Thymus (tissue), 14 donors: ENCODE measurements at places on chromosomes 1 and 21. TPM values are rescaled to one million over a fixed set of nuclear protein-coding genes. Genes with fewer than 3 reads are reported as not detected.

GRCh38 chr1:174966008-174966572 lies 33.7 kb upstream of the CACYBP start:
- H3K27me3 ChIP-seq, result no peaks in the 10 kb centered on the region
- H3K36me3 ChIP-seq, result no peaks in the 10 kb centered on the region
- H3K27ac ChIP-seq, result peak overlapping the region; percentile 80
- no peak for DNase-seq

DNA sequence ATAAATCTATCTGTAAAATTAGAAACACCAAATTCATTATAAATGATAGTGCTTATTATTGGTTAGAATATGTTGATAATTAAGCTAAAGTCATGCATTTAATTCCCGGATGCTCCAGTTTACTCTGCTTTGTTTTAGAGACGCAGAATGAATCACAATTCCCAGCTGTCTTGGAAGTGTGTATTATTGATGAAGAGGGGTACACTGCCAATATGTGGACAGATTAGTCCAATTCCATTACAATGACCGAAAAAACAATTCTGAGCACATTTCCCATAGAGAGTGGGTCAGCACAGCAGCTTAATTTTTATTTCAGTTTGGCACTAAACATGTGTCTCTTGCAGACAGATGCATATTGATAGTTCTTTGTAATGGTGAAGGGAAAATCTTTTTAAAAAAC lies 146.7 kb downstream of the KCNT2 start:
- DNase-seq, result no peak
- H3K27me3 ChIP-seq, result no peaks in the 10 kb centered on the region
- H3K4me3 ChIP-seq, result no peak overlapping the region
- H3K36me3 ChIP-seq, result no peaks in the 10 kb centered on the region
- H3K27ac ChIP-seq, result no peak overlapping the region

GRCh38 chr1:234979296-234980279 lies 149.0 kb downstream of the TOMM20 start:
- DNase-seq, result no peak
- no peaks in the 10 kb centered on the region for H3K36me3 ChIP-seq
- H3K27me3 ChIP-seq, result no peaks in the 10 kb centered on the region
- peaks cover 65% of the 10 kb centered on the region for H3K4me1 ChIP-seq

- H3K27me3 ChIP-seq, result no peaks in the 10 kb centered on the region
- H3K36me3 ChIP-seq, result peaks cover 6% of the 10 kb centered on the region
- no peak overlapping the region for H3K4me3 ChIP-seq
- no peak overlapping the region for H3K27ac ChIP-seq
- H3K4me1 ChIP-seq, result peaks cover 14% of the 10 kb centered on the region
Measured at GRCh38 chr1:43711049-43711448, 3.7 kb downstream of the ST3GAL3 start.

- no peaks in the 10 kb centered on the region for H3K36me3 ChIP-seq
- DNase-seq, result no peak
- no peaks in the 10 kb centered on the region for H3K4me1 ChIP-seq
- H3K4me3 ChIP-seq, result no peak overlapping the region
- H3K27me3 ChIP-seq, result peaks cover 2% of the 10 kb centered on the region
- H3K27ac ChIP-seq, result no peak overlapping the region
Measured at GRCh38 chr1:48043622-48044021, 46.4 kb upstream of the TRABD2B start.

GRCh38 chr1:29827801-29828525 lies 591.6 kb downstream of the PTPRU start:
- no peaks in the 10 kb centered on the region for H3K36me3 ChIP-seq
- no peak overlapping the region for H3K4me3 ChIP-seq
- H3K4me1 ChIP-seq, result no peaks in the 10 kb centered on the region
- H3K27ac ChIP-seq, result no peak overlapping the region
- no peaks in the 10 kb centered on the region for H3K27me3 ChIP-seq
- no peak for DNase-seq

- no peak overlapping the region for H3K4me3 ChIP-seq
- H3K36me3 ChIP-seq, result no peaks in the 10 kb centered on the region
- no peak overlapping the region for H3K27ac ChIP-seq
- no peaks in the 10 kb centered on the region for H3K4me1 ChIP-seq
- H3K27me3 ChIP-seq, result peaks cover 3% of the 10 kb centered on the region
Measured at GRCh38 chr1:41282679-41283317, 40.7 kb upstream of the SCMH1 start.

GRCh38 chr1:89974256-89974655 lies 20.7 kb upstream of the ZNF326 start:
- H3K36me3 ChIP-seq, result no peaks in the 10 kb centered on the region
- no peak overlapping the region for H3K27ac ChIP-seq
- no peaks in the 10 kb centered on the region for H3K27me3 ChIP-seq
- H3K4me3 ChIP-seq, result no peak overlapping the region

- H3K4me3 ChIP-seq, result no peak overlapping the region
- DNase-seq, result no peak
- H3K27ac ChIP-seq, result no peak overlapping the region
Measured at GRCh38 chr1:17466359-17466758, 26.9 kb upstream of the RCC2 start.

DNA sequence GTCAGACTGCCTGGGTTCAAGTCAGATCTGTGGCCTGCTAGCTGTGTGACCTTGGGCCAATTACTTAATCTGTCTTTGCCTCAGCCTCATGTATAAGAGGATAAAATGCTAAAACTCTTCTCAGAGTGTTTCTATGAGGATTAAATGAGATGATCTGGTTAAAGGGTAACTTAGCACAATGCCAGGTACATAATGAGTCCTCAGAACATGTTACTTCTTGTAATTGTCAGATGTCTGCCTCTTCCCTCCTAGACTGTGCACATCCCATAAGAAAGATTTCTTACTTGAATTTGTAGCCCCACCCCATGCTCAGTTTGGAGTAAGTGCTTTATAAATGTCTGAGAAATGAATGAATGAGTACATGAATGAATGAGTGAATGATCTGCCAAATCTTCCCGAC lies 34.6 kb upstream of the HIVEP3 start:
- DNase-seq, result no peak
- no peaks in the 10 kb centered on the region for H3K36me3 ChIP-seq
- no peak overlapping the region for H3K27ac ChIP-seq
- H3K4me3 ChIP-seq, result no peak overlapping the region

DNA sequence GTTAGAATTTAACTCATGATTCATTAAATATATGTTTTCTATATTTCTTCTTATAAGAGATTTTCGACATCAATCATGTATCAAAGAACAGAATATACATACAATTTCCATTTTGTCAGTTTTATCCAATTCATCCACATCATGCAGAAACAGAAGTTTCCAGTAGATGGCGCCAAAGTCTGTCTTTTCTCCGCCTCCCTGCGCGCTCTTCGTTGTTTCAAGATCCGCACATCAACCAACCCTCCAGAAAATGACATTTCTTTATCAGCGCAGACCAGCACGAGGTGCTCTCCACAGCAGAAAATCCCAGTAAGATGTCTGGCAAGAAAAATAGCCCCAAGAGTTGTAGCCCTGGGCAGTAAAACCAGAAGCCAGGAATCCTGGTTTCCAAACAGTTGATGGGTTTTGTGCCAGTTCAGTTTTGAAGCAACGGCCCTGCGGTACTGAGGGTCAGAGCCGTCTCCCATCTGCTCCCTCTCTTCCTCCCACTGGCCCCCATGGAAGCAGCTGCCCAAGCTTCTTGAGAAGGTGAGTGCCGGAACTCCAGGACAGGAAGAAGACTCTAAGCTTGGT lies 38.6 kb upstream of the GPR137B start:
- DNase-seq, result peak; percentile 49
- H3K27ac ChIP-seq, result no peak overlapping the region
- no peaks in the 10 kb centered on the region for H3K27me3 ChIP-seq
- H3K4me1 ChIP-seq, result no peaks in the 10 kb centered on the region
- no peak overlapping the region for H3K4me3 ChIP-seq
- H3K36me3 ChIP-seq, result no peaks in the 10 kb centered on the region

GRCh38 chr1:15803380-15803779 lies 4.1 kb downstream of the UQCRHL start:
- H3K4me1 ChIP-seq, result no peaks in the 10 kb centered on the region
- H3K27me3 ChIP-seq, result peaks cover 7% of the 10 kb centered on the region
- H3K36me3 ChIP-seq, result no peaks in the 10 kb centered on the region
- DNase-seq, result no peak

GRCh38 chr1:93701629-93702028 lies 20.0 kb upstream of the BCAR3 start:
- H3K27ac ChIP-seq, result no peak overlapping the region
- no peaks in the 10 kb centered on the region for H3K36me3 ChIP-seq
- DNase-seq, result no peak
- H3K27me3 ChIP-seq, result no peaks in the 10 kb centered on the region
- H3K4me3 ChIP-seq, result no peak overlapping the region

DNA sequence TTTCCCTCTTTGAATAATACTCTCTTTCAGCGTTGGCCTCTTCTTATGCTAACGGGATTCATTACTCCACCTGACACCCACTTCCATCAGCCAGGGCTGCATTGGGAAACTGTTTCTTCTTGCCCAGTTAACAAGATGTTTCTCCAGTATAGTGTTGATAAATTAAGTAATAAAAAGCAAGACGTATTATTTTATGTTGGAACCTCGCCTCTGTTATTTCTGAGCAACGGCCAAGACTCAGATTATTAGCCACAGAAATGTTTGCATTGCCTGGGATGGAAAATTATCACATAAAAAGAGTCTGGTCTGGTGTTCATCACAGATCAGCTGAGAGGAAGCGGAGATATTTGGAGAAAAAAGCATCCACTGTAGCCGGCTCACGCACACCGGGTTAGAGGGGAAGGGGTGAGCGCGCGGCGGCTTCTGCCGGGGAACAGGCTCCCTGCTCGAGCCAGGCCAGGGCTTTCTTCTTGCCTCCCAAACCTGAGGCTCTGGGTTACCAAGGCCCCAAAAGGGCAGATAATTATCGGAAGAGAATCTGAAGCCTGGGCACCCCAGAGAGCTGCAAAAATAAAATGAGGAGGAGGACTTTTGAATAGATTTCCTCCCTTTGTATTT lies 189.5 kb downstream of the PRDM16 start:
- H3K27me3 ChIP-seq, result no peaks in the 10 kb centered on the region
- H3K27ac ChIP-seq, result no peak overlapping the region
- DNase-seq, result no peak

- H3K4me1 ChIP-seq, result no peaks in the 10 kb centered on the region
- H3K4me3 ChIP-seq, result no peak overlapping the region
- no peak overlapping the region for H3K27ac ChIP-seq
- DNase-seq, result no peak
Measured at GRCh38 chr1:67816506-67816905, 16.8 kb downstream of the GNG12 start.

- no peak overlapping the region for H3K4me3 ChIP-seq
- H3K4me1 ChIP-seq, result no peaks in the 10 kb centered on the region
- no peaks in the 10 kb centered on the region for H3K27me3 ChIP-seq
Measured at GRCh38 chr1:192485692-192486436, 89.7 kb upstream of the RGS1 start.

DNA sequence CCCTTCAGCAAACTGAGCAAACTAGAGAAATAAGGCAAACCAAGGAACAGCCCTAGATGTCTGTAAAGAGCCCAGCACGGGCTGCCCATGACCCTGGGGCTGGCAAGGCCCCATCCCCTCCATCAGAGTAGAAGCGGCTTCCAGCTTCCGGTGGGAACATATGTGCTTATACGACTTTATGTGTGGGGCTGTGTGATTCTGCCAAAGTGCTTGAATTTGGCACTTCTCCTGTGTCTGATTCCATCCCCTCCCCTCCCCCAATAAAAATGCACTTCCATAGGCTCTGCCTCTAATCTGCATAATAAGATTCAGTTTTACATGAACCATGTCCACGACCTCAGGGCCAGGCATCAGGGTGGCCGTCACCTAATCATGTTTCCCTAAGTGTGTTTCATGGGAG lies 236.6 kb downstream of the DSCAM start:
- no peaks in the 10 kb centered on the region for H3K36me3 ChIP-seq
- no peak overlapping the region for H3K4me3 ChIP-seq
- H3K4me1 ChIP-seq, result no peaks in the 10 kb centered on the region
- DNase-seq, result no peak
- H3K27me3 ChIP-seq, result no peaks in the 10 kb centered on the region

- H3K27me3 ChIP-seq, result no peaks in the 10 kb centered on the region
- H3K4me1 ChIP-seq, result peaks cover 27% of the 10 kb centered on the region
- no peak overlapping the region for H3K4me3 ChIP-seq
Measured at GRCh38 chr1:41014871-41015270, 6.7 kb downstream of the SLFNL1 start.

DNA sequence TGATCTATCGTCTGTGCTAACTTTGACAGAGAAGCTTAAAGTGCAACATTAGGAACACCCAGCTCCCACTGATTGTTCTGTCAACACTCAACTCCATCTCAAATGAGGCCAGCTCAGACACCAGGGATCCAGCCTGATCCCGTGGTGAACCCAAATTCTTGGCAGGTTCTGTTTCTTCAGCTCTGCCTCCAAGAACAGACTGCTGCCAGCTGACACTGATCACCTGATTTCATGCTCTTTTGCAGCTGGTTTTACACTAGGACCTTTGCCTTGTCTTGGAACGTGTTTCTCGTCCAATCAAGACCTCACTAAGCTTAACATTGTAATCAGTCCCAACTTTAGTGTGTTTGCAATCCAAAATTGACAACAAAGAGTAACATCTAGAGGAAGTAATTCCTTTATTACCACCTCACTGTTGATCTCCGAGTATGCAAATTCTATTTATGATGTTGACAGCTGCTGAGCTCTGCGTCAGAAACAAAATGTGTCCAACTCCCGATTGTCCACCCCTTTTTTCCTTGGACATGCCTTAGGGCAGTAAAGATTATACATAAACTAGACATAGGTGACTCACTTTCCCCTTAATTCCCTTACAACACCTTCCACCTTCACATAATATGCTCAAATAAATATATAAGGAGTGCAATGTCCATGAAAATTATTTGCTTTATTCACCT lies 1.6 kb upstream of the HYI start:
- H3K4me1 ChIP-seq, result peaks cover 4% of the 10 kb centered on the region
- H3K36me3 ChIP-seq, result peaks cover 20% of the 10 kb centered on the region
- H3K27me3 ChIP-seq, result no peaks in the 10 kb centered on the region
- no peak for DNase-seq

GRCh38 chr1:156842618-156843300 lies 16.2 kb downstream of the INSRR start:
- H3K4me1 ChIP-seq, result peaks cover 11% of the 10 kb centered on the region
- no peak overlapping the region for H3K4me3 ChIP-seq
- H3K27me3 ChIP-seq, result peaks cover 39% of the 10 kb centered on the region
- H3K27ac ChIP-seq, result no peak overlapping the region
- DNase-seq, result no peak

- H3K27ac ChIP-seq, result no peak overlapping the region
- DNase-seq, result no peak
- H3K4me1 ChIP-seq, result peaks cover 10% of the 10 kb centered on the region
Measured at GRCh38 chr1:66246351-66247269, 287.3 kb upstream of the SGIP1 start.

- H3K27ac ChIP-seq, result no peak overlapping the region
- H3K4me1 ChIP-seq, result no peaks in the 10 kb centered on the region
- no peaks in the 10 kb centered on the region for H3K36me3 ChIP-seq
- DNase-seq, result no peak
- H3K27me3 ChIP-seq, result no peaks in the 10 kb centered on the region
Measured at GRCh38 chr1:64363616-64364015, 106.3 kb upstream of the CACHD1 start.

MTMR11 gene
- total RNA-seq, result 0.90 TPM

HPDL gene
- 6.8 TPM for total RNA-seq

CRB1 gene
- 0.19 TPM for total RNA-seq

CHML gene
- 13.3 TPM for total RNA-seq

C8B gene
- total RNA-seq, result not detected

CFAP74 gene
- 0.09 TPM for total RNA-seq

LIPI gene
- total RNA-seq, result not detected

NRAS gene
- total RNA-seq, result 54.7 TPM

SPATA46 gene
- total RNA-seq, result not detected

HTR6 gene
- not detected for total RNA-seq

SERBP1 gene
- 246 TPM for total RNA-seq
